ENCODE measurements at places on chromosomes 12 and 14.

GRCh38 chr12:96711364-96711763, 195.7 kb upstream of the NEDD1 start:
- DNase-seq, result no peak

DNA sequence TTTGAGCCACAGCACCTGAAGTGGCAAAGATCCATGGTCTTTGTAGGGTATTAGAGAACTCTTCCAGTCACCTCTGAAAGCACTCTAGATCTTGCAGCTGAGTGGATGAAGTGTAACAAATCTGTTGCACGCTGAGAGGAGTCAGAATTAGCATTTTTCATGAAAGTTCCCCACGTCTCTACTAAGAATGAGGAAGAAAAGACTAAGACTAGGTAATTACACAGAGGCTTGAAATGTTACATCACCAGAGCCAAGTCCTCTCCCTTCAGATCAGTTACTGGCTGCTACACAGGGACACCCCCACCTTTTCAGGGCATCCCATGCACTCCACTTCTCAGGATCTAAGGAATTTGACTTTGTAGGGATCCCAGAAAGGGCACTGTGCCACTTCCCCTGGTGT, 98.6 kb upstream of the FKBP4 start:
- DNase-seq, result no peak

GRCh38 chr12:48189331-48190125, 6.1 kb downstream of the CCDC184 start:
- peak; percentile 73 for DNase-seq

- no peak for DNase-seq
Observed at GRCh38 chr14:103889313-103890051, 38.8 kb upstream of the TDRD9 start.

- DNase-seq, result no peak
Observed at GRCh38 chr12:121448771-121449315, 48.9 kb downstream of the RNF34 start.

- no peak for DNase-seq
Observed at GRCh38 chr12:94269316-94269999, 121.1 kb downstream of the PLXNC1 start.

GRCh38 chr14:92443741-92444140, 69.8 kb upstream of the RIN3 start:
- DNase-seq, result no peak

- no peak for DNase-seq
Observed at GRCh38 chr12:68831272-68831671, 23.3 kb downstream of the MDM2 start.

GRCh38 chr12:112327209-112327938, 54.9 kb downstream of the HECTD4 start:
- DNase-seq, result no peak

DNA sequence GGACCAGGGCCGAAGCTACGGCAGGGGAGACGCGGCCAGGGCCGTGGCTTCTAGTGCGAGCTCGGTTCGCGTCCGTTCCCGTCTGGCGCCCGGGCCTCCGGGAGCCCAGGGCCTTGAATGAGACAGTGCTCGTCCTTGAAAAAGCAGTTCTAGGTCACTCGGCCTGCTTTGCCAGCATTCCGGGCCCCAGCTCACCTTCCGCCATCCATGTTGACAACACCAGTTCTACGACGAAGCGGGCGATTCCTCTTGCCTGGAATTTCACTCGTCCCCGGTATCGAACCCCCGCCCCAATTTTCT, 4.5 kb downstream of the OR10AD1 start:
- no peak for DNase-seq

DNA sequence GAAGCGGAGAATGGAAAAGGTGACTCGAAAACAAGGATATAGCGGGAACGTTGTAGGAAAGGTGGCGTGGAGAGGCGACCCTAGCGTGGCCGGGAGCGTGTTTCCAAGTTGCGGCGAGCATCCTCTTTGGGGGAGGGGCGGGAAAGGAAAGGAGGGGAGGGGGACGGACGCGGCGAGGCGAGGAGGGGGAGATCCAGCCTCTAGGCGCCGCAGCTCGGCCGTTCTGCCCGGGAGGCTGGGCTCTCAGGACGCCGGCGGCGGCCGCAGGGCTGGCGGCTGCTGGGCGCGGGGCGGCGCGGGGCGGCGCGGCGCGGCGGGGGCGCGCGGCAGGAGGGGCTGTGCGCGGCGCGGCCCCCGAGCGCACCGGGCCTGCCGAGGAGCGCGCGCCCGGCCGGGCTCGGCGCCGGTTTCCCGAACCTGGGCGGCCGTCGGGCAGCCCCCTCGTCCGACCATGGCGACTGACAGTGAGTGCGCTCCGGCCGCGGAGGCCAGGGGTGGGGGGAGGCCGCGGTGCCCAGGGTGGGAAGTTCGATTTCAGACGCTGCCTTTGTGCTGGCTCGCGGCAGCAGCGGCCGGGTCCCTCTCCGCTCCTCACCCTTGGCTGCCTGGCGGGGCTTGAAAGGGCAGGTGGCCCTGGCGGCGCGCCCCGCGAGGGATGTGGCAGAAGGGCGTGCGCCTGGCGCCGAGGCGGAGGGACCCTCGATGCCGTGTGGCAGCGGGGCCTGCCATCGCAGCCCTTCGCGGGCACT, 50.3 kb downstream of the SNAPC1 start:
- DNase-seq, result no peak

- DNase-seq, result no peak
Observed at GRCh38 chr12:63826006-63826585, 18.4 kb upstream of the SRGAP1 start.

- no peak for DNase-seq
Observed at GRCh38 chr12:3987571-3987970, 114.4 kb upstream of the PARP11 start.

- no peak for DNase-seq
Observed at GRCh38 chr12:123996581-123996980, 23.6 kb downstream of the ZNF664 start.

- no peak for DNase-seq
Observed at GRCh38 chr14:88106377-88106776, 101.4 kb downstream of the GPR65 start.

DNA sequence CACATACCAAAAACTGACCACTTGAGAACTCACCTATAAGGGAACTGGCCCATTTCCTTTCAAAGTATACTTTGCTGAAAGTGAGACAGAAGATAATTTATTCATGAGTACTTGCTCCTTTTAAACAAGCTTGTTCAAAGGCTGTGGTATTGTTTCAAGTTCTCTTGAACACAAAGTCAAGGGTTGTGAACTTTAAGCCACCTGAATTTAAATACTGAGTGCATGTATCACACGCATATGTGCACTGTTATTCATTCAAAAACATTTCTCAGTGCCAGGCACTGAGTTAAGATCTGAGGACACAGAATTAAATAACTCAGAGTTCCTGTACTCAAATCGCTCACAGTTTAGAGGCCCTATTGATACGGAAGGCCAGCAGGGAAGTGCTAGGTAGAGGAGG, 19.1 kb upstream of the LDHB start:
- no peak for DNase-seq

GRCh38 chr12:73180734-73181133, 908.6 kb downstream of the TRHDE start:
- DNase-seq, result no peak

- no peak for DNase-seq
Observed at GRCh38 chr12:47366157-47366556, 286.4 kb upstream of the AMIGO2 start.

- DNase-seq, result no peak
Observed at GRCh38 chr12:26269562-26270284, 74.3 kb downstream of the SSPN start.

GRCh38 chr12:111309584-111309983, 59.3 kb downstream of the PHETA1 start:
- no peak for DNase-seq

DNA sequence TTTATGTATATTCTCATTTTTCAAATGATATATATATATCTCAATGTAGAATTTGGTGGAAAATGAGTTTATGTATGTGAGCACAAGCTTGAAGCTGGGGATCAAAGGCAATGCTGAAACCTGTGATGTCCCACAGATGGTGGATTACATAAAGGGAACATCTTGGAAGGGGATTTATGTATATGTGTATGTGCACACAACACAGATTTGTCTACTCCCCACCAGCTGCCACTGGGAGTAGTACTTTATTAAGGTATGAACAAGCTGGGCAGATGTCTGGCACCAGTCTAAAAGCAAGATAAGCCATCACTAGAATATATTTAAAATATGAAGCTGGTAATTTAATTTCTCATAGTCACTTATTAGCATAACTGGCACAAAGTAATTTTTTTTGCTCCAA, 895.6 kb downstream of the SLC6A15 start:
- no peak for DNase-seq

DNA sequence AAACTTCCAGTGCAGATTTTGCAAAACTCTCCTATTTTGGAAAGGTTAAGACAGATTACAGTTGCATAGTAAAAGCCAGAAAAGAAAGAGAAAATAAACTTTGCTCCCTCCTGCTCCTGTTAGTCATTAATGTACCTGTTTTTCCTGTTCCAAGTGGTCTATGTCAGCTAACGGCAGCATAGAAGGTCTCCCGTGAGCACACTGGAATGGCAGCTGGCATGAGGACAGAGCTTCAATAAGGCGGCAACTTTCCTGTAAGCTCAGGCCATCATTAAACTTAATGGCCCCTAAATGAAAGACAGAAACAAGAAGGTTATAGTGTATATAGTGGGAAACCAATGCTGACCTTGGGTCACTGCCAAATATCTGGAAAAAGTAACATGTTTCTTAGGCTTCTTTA, 16.0 kb downstream of the EIF2B2 start:
- no peak for DNase-seq

DNA sequence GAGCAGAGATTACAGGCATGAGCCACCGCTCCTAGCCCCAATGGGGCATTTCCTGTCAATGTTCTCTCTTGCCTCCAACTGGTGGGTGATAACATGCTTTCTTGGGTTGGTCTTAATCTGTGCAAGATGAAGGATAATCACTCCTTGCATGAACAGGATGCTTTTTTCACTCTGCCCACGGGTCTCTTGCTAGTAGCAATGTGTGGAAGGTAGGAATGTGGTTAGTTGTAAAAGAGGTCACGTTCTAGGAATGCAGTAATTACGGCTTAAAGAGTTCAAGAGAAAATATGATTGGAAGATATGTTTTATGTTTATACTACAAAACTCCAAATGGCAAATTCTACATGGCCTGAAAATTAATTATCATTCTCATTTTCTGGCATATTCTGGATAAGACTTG, 10.5 kb downstream of the RNASE10 start:
- DNase-seq, result no peak

DNA sequence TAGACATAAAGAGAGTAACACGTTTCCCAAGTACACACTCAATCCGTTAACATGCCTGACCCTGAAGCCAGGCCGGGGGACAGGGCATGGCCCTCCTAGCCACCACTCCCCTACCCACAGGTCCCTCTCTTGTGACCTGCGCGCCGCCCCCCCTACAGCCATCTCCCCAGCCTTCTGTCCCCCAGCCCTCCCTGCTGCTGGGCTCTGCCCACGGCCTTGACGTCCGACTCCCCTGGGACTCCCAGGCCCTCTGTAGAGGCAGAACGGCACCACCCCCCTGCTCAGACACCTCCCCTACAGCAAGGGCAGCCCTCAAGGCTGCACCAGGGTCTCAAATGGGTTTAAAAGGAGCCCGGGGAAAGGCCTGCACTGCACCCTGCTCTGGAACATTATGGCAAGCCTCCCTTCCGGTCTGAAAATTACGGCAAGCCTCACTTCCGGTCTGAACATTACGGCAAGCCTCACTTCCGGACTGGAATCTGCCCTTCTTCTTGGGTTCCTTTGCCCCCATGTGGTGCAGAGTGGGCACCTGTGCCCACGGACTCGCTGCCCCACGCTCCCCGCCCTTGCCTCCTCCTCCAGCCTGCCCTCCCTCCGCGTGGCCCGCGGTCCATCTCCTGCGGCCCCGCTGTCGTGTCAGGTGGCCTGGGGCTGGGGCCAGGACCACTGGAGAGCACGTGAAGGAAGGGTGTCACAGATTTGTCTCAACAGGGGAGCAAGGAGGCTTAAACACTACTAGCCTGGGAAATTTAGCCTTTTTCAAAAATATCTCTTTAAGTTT, 77.6 kb downstream of the MOK start:
- DNase-seq, result no peak

DNA sequence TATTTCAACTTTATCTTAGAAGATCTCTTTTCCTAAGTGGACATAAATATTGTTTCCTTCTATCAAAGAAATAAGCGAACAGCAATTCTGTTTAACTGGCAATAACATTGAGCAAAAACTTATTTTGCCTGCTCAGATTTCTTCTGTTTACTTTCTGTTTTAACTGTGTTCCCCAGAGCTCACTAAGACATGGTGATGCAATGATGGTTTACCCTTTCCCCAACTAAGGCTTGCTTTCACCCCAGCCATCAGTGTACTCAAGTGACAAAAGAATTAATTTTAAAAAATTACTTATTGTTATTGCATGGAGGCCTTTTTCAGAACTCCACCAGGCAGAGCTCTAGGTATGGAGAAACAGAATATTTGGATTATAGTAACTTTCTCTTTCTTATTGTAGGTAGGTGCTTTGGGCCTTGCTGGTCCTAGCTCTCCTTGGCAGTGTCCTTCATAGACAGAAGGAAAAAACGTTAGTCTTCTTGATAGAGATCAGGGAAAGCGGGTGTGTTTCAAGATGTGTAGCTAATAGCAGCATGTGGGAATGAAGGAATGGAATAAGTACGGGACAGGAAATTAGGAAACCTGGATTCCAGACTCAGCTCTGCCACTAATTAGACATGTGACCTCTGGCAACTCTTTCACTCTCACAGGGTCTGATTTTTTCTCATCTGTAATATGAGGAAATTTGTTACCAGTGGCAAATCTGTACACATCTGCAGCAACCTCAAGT, 14.6 kb upstream of the DDHD1 start:
- DNase-seq, result no peak

DNA sequence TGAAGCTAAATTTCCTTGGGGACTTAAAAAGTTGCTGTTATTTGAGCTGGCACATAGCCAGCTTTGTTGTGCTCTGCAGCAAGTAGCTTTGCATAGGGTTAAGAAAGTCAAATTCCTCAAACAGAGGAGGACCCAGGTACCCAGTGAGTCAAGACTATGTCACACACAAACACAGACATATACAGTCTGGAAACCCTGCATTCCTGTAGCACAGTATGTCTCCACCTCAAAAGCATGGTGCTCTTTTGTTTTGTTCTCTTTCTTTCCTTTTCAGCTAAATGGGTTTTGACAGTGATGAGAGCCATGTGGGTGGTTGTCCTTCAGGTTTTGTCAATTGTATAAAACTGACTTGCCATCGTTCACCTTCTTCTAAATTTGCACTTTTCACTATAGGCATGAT, 179.6 kb upstream of the DIO2 start:
- DNase-seq, result no peak

- no peak for DNase-seq
Observed at GRCh38 chr12:11824736-11825135, 175.3 kb downstream of the ETV6 start.

DNA sequence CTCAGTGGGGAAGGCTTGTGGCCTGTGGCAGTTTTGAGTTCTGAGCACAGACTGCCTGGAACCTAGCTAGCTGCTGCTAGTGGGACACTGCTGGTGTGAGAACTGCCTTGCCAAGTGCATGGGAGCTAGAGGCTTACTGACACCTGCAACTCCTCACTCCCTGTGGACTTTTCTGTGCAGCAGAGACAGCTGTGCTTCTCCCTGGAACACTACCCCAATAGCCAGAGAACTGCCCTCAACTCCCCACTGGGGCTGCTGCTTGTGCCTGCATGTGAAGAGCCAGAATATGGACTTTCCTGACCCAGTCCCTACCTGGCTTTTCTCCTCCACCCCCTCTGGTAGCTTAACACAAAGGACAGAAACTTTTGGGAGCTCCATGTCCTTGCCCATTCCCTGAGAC, 222.6 kb downstream of the ADGRD1 start:
- DNase-seq, result no peak

Measured in NCI-H1092 (cell line).